ENCODE measurements at places on chromosomes 2 and 18.
A peak's percentile ranks its signal among the peaks of the same experiment; 100 is the strongest.

DNA sequence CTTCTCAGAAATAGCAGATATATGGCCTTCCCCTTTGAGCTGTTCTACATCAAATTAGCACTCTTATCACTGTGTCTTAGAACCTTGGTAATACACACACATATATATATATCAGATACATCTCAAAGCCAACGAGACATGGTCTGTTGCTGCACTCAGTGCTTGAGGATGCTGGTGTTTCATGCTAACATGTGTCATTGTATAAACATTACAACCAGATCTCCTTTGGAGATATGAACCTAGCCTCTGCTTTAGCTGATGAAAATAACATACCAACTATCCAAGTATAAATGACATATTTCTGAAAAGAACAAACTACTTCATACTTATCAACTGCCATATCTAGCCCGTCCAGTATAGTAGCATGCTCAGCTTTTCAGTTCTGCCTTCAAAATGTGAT lies 226.7 kb upstream of the HNRNPA3 start:
- no peak for DNase-seq

- DNase-seq = no peak
These were observed 766 bp downstream of the TMEM17 start for GRCh38 chr2:62505109-62505749.

- no peak for DNase-seq
These were observed 90.4 kb upstream of the SLC35G4 start for GRCh38 chr18:11518788-11519685.

GRCh38 chr2:29376541-29376940 lies 261.3 kb downstream of the CLIP4 start:
- DNase-seq = no peak

DNA sequence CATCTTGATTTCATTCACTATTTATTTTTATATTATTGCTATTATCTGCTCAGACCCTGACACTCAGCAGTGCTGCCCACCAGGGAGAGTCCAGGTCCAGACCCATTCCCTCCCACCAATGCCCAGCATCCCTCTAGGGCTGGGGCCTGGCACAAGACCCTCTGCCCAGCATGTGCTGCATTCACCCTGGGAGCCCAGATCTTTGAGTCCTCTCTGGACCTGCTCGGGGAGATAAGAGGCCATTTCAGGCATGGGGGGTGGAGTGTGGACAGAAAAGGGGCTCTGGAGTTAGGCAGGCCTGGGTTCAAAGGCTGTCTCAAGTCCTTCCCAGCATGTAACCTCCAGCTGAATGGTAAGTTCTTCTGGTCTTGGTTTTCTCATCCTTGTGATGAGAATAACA lies 209.6 kb downstream of the CYP26B1 start:
- no peak for DNase-seq

GRCh38 chr18:72542984-72543356 lies 1.2 kb downstream of the CBLN2 start:
- no peak for DNase-seq

- DNase-seq = peak; percentile 68
These were observed at the start of gene CD28 for GRCh38 chr2:203706403-203706802. TSS of gene CD28 (plus strand) at chr2:203706639. CDS start at chr2:203706697, 58 bp downstream.

DNA sequence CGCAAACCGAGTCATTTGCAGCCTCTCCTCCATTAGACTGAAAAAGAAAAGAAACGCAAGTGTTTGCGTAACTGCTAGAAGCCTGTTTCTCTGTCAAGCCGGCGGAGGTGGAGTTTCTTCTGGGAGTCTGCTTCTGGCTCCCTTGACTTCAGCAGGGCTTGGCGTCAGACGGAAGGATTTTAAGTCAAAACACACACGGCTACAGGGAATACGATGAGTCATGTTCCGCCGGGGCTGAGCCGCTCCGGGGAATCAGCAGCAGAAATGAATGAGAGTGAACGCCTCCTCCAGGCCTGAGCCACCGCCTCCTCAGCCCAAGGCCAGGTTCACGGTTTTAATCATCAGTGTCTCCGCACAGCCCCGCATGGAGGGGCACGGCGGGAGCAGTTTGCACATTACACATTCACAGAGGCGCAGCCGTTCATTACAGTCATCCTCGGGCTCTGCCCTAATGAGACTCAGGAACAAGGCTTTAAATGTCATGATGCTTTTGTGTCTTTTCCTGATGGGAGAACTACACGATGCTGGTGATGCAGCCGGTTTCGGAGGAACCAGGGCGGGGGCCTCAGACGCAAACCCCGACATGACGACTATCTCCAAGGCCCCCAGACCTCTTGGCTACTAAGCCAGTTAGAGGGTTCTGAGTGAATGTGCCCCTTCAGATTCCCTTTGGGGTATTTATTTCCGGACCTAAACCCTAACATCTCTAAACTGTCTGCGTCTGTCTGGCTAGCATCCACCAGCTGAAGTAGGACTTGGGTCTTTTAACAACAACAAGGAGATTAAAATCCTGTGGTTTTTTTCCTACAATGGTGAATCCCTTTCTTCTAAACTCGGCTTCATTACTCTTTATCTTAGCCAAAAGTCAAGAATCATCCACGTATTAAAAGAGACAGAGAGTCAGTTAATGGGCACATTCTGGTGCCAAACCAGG lies 11.1 kb upstream of the SCG2 start:
- no peak for DNase-seq

GRCh38 chr2:109467701-109468100 lies 146.1 kb downstream of the SEPTIN10 start:
- no peak for DNase-seq

DNA sequence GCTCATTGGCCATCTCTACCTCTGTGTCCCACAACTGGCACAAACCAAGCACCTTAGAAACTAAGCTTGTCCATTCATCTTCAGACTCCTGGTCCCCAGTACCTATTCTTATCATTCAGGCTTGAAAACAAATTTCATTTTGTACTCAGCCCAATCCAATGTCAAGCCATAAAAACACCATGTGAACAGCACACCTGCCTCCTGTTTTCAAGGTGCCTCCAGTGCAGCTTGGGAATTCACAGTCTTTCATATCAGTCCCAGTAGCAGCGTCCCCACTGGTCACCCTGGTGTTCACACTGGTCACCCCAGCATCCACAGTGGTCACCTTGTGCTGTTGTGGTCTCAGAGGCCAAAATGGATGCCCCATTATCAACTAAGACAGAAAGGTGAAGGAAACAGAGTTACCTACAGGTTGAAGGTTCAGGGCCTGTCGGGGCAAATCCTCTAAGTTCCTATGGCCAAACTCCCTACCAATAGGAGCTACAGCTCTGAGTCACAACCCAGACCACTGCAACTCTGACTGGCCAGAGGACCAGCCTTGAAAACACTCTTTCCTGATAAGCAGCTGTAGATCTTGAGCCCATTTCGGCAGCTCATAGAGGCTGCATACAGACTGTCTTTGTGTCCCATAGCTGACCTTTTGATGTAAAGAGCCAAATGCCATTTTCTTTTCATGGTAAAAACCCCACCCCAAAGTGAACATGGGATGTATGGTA lies 259.5 kb upstream of the RAB12 start:
- DNase-seq = no peak

DNA sequence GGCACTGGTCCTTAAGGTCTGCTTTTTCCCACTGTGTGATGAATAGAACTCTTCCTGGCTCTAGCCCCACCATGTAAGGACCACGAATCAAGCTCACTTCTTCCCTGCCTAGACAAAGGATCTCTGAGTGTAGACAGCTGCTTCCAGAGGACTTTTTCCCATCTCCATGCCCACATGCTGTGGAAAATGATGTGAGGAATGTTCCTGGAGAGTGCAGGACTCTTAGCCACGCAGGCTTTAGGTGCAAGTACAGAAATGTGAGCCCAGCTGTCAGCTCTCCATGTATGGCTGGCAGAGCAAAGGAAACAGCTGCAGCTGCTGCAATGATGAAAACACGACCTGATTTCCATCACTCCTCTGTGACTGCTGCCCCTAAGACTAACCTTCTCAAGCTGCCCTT lies 35.5 kb downstream of the NXPH2 start:
- DNase-seq = no peak

- DNase-seq = no peak
These were observed 5.9 kb upstream of the SFXN5 start for GRCh38 chr2:73077424-73077795.

DNA sequence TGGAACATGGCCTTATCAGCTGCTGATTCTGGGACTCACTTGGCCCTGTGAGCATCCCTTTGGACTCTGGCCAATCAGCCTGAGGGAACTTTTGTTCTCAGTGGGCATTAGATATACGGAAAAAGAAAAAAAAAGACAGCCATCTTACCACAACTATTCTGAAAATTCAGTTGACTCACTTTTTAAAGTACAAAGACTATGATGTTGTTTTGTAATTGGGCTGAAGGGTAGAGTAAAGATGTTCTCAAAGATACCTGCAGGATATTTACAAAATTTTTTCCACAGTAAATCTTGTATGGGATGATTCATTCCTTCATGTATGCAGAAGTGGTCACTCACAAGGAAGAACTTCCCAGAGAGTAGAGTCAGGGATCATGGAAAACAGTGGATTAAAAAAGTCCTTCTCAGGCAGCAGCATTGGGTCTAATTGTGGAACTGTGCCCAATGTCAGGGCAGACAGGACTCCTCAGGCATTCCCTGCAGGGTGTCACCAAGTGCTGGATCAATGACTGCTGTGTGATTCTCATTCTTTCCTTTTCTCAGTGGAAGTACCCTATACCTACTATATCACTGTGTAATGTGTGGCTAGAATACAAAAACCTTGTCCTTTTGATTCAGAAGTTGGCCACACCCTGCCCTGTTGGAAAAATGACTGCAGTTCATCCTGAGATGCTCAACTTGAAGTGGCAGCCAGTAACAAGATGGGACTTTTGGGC lies 35.4 kb downstream of the SULT1C4 start:
- DNase-seq = no peak

DNA sequence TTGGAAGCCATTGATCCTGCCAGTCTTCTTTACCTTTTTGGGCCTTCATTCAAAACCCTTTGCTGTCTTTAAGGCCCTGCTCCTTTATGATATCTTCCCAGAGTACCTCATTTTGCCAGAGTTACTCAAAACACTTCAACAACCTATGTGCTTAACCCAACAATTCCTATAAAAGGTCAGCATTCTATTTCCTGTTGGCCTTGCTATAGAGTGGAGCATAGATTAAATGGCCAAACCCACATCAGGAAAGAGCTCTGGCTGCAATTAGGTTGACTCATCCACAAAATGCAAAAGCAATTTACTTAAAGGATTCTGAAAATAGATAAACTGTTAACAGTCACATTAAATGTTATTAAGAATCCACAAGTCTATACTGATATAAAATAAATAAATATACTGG lies 21.2 kb downstream of the MRPL33 start:
- DNase-seq = no peak

GRCh38 chr2:16630463-16630862 lies 35.2 kb downstream of the CYRIA start:
- no peak for DNase-seq

DNA sequence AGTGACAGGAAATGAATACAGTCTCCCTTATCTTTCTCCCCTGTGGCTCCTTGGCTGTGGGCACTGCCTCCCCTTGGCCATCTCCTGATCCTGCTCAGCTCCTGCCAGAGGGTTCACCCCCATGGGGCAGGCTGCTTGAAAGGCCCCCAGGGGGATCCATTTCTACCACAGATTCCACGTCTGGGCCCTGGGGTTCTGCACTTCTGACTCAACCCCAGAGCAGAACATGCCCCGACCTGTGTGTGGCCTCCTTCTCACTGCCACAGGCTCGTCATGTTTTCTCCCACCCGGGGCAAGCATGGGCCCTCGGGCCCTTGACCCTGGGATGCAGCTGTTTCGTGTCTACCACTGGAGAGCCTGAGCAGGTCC lies 122.2 kb downstream of the ACKR3 start:
- DNase-seq = no peak

DNA sequence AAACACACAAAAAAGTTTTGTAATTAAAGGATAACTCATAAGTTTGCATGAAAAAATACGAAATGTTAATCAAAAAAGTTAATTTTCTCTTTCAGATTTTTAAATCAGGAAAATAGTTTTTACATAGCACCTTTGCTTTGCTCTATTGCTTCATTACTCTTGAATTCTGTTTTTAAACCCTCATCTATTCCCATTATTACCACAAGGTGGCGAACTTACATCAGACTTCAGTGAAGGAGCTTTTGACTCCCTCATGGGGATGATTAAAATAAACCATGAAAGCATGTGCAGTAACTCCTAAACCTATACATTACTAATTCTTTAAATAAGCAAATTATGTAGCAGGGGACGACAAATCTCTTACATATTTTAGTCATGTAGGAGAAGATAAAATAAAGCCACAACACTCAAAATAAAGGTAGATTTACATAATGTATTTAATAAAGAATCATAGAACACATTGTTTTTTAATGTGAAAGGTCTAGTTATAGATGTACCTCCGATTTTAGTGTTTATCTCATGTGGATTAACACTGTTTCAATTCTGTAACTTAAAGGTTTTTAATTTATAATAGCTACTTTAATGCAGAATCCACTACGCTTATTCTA lies 105.2 kb downstream of the NETO1 start:
- no peak for DNase-seq

- no peak for DNase-seq
These were observed 4.5 kb upstream of the DYM start for GRCh38 chr18:49464718-49465598.

All from activated CD8-positive, alpha-beta memory T cell treated with anti-CD3 and anti-CD28 coated beads for 4 hours (primary cell).